ENCODE measurements at places on chromosomes 11 and 22.

- DNase-seq = no peak
Observed at GRCh38 chr11:74084796-74085541, 76.1 kb upstream of the UCP3 start.

- DNase-seq = no peak
Observed at GRCh38 chr11:64998690-64999431, 2.1 kb upstream of the BATF2 start.

- DNase-seq = no peak
Observed at GRCh38 chr22:22960307-22960706, 72.7 kb downstream of the IGLL5 start.

- no peak for DNase-seq
Observed at GRCh38 chr22:36136475-36136874, 24.1 kb downstream of the APOL3 start.

GRCh38 chr11:112614605-112615004 is 346.6 kb upstream of the NCAM1 start:
- DNase-seq = no peak

GRCh38 chr11:88508759-88509581 is 171.4 kb upstream of the CTSC start:
- no peak for DNase-seq

DNA sequence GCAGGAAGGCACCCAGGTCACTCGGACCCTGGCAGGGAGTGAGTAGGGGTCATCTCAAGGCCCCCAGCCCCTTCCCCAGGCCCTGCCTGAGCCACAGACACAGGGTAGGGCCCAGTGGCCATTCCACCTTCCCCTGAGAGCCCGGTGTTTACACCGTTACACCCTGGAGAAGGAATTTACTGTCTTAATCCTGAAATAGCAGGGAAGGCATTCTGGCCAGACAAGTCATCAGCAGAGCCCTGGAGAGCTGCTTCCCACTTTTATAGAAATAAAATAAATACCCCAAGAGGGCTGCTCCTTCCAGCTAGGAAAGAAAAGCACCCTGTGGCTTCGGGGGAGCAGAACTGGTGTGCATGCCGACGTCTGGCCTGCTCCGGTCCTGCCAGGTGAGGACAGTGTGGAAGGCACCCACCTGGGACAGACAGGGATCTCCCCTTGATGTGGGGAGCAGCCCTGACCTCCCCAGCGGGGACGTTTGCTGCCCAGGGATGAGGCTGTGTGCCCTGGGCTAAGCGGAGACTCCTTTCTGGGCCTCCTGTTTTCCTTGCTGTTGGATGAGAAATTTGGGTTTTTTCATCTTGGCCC is 180.0 kb downstream of the MN1 start:
- DNase-seq = no peak

GRCh38 chr11:131932584-131933325 is 562.3 kb downstream of the NTM start:
- no peak for DNase-seq

DNA sequence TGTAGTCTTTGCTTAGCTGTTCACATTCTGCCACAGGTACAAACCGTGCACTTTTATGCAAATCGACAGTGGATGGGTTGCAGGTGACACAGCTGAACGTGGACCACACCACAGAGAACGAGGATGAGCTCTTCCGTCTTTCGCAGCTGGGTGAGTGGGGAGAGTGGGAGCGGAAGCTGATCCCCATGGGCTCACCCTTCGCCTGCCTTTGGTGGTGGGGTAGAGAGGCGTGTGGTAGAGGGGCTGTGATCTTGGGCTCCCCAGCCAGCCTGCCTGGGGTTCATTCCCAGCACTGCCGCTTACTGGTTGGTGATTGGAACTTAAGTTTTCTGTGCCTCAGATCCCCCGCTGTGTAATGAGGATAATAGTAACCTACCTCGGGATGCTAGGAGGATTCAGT is 19.1 kb downstream of the TAB1 start:
- DNase-seq = no peak

- DNase-seq = no peak
Observed at GRCh38 chr11:66002648-66003225, 434 bp downstream of the BANF1 start.

- no peak for DNase-seq
Observed at GRCh38 chr22:25777870-25778269, 35.9 kb downstream of the MYO18B start.

DNA sequence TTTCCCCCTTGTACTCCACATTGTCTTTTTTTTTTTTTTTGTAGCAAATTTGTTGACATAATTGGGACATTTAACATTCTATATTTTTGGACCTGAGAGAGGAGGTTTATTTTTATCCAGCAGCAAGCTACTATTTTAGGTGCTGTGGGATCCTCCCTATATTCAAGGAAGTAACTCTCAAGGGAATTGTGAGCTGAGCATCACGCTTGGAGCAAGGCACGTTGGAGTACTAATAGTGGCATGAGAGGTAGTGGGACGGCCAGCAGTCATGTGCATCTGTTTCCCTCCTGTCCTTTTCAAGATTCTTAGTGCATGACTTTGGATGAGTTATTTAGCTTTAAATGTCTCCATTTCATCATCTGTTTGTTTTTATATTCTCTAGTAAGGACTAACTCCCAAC is 52.3 kb downstream of the EXT2 start:
- DNase-seq = no peak

DNA sequence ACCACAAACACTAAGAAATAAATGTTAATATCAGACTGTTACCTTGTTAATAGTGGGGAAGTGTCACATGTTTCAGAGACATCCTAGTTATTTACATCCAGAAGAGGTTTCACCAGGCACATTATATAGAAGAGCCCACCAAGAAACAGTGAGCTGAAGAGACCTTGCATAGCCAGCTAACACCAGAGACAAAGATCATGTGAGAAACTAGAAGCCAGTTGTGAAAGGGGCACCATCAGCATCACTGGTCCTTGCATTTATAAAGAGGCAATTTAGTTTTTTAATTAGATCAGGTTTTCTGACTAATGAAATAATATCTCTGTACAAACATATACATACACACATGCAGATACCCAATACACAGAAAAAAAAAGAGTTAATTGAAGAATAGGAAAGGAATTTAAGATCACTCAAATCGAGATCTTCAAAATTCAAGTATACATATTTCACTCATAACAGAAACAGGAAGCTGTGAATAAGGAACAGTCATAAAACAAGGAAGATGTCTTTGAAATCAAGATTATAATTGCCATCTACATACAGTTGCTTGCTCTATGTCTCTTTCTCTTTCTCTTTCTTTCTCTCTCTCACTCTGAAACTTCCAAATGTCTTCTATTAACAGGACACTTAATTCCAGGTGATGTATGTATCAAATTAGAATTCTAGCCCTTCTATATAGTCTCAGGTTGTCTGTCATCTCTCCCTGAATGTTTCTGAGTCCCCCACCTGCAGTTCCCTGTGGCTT is 348.7 kb downstream of the ETS1 start:
- DNase-seq = no peak

- DNase-seq = no peak
Observed at GRCh38 chr11:13929395-13929891, 33.1 kb upstream of the SPON1 start.

DNA sequence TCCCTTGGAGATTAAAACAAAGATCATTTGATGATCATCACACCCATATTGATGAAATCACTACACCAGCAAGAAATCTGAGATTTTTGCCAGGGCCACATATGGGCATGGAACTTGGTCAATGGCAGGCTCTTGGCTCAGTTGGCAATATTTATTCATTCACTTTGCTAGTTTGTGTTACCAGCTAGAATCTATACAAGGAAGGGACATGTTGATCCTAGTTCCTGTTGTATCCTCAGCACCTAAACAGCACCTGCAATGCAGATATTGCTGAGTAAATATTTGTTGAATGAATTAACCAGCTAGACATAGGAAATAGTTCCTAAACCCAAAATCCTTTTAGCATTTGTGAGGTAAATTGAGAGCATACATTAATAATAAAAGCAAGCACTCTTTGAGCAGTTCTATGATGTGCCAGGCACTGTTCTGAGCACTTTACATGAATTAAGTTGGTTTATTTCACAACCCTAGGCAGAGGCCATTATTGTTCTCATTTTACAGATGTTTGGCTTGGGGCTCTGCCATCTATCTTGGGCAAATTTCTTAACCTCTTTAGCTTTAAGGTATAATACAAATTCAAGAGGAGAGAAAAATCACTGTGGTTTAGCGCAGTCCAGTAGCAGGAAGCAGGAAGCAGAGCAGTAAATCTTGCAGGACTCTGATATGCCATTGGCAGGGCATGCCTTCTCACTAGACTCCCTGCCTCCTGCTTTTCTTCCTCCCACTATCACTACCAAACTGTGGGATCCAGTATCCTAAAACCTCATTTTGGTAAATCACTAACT is 1.6 kb downstream of the TRIM68 start:
- no peak for DNase-seq

- no peak for DNase-seq
Observed at GRCh38 chr11:24181395-24182047, 315.3 kb upstream of the LUZP2 start.

DNA sequence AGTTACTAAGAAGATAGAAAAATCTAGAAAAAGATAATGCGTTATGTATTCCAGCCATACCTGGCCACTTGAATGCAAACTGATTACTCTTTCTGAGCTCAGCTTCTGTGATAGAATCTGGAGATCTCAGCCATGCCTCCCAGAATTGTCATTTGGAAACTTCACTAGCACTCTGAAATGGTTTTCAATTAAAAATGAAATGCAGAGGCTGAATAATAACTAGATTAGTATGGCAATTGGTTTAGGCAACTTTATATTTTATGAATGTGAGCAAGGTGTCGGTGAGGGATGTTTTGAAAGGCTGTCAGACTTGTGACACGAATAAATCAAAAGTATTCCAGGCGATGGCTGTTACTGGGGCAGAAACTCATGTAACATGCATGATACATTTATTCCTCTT is 128.8 kb upstream of the SORL1-AS1 start:
- DNase-seq = no peak

DNA sequence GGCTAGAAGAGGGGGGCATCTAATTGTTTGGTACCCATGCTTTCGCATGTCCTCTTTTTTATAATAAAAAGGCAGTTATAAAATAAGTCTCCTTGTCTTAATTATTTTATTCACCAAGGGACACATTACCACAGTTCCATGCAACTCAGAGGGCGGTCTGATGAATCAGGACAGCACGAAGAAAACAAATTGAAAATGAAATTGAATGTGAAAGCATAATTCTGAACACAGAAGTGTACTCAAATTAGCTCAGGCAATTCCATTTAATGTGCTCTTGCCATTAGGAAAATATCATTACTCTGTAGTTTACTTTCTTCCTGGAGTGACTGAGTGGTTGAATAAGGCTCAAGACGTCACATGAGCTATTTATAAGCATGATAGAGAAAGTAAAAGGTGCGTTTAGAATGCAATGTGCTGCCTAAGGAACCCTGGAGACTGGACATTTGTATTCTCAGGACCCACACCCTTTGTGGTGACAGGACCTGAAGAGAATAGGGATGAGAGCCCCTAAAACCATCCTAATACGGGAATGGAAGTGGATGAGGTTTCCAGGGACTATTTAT is 59.6 kb downstream of the MTNR1B start:
- no peak for DNase-seq

GRCh38 chr22:17199003-17199731 is 20.1 kb downstream of the ADA2 start:
- no peak for DNase-seq

GRCh38 chr11:111384494-111384893 is 5.4 kb upstream of the POU2AF1 start:
- no peak for DNase-seq

DNA sequence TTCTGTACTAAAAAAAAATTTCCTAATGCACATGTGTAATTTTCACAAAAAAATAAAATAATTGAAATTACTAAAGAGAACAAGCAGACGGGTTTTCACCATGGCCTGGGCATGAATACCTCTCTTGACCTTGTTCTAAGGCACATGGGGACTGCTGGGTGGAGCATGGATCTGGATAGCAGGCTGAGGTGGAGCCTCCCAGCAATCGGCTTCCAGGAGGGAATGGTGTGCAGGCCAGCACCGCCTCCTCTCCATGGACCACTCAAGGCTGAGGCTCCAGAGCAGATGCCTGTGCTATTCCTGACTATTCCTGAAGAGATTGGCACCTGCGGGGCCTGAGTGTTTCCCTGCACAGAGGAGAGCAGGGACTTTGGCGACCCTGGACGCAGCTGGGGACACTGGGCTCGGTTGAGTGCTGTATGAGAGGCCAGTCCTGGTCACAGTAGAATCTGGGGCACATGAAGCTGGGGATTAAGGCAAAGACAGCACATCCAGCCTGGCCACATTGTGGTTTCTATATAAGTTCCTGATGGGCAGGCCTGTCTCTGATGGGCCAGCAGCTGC is 963.6 kb downstream of the BRD1 start:
- DNase-seq = no peak

- no peak for DNase-seq
Observed at GRCh38 chr11:32153747-32154146, 62.9 kb downstream of the RCN1 start.

- no peak for DNase-seq
Observed at GRCh38 chr11:126809514-126810289, 190.9 kb downstream of the KIRREL3 start.

DNA sequence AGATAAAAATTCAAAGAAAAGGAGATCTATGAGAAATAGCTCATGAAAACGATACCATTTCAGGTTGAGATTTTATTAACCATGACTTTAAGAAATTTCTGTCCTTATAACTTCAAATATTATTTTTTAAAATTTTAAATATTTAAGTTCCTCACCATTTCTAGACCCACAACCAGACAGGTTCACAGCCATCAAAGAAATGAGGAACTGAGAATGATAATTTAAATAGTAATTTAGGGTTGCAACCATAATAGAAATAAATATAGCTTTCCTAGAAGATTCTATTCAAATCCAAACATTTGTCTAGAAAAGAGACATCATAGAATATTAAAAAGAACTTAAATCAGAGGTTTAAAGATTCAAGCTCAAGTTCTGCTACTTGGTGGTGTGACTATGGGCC is 5.9 kb upstream of the VWA5A start:
- no peak for DNase-seq

- DNase-seq = no peak
Observed at GRCh38 chr22:21726650-21727049, 8.9 kb downstream of the YPEL1 start.

GRCh38 chr11:2203440-2204259 is 32.0 kb upstream of the TH start:
- DNase-seq = no peak

DNA sequence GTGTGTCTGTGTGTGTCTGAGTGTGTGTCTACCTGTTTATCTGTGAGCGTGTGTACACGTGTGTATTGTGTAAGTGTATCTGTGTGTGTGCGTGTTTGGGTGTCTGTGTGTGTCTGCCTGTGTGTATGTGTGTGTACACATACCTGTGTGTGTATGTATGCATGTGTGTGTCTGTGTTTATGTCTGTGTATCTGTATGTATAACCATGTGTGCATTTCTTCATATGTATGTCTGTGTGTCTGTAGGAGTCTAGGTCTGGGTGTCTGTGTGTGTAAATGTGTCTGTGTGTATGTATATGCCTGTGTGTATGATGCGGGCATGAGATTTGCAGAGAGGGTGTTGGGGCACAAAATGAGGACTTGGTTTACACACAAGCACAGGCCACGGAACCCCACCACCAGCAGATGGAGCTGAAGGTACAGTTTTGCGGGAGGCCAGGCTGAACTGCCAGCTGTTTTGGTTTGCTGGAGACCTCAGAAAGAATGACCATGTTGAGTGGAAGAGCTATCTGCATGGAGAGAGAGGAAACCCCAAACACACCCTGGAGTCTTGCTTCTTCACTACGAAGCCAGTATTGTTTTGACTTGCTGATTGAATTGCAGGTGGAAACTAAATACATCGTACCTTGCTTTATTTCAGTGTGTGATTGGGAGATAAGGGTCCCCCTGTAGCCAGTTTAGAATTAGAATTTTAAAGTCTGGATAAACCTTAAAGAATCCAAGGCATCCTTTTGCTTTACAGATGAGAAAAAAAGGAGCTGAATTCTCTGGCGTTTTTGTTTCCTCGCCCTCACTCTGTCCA is 497.2 kb downstream of the NTM start:
- DNase-seq = no peak

Measured in memory B cell (primary cell).